ENCODE measurements at places on chromosomes 11 and 22.

- DNase-seq = no peak
Observed at GRCh38 chr11:67662835-67663531, 11.4 kb downstream of the ALDH3B2 start.

- DNase-seq = no peak
Observed at GRCh38 chr11:74330075-74330858, 18.8 kb upstream of the P4HA3 start.

GRCh38 chr11:64095949-64096348 lies 60.2 kb downstream of the FLRT1 start:
- DNase-seq = no peak

- no peak for DNase-seq
Observed at GRCh38 chr22:31970490-31971444, 26.4 kb downstream of the YWHAH start.

DNA sequence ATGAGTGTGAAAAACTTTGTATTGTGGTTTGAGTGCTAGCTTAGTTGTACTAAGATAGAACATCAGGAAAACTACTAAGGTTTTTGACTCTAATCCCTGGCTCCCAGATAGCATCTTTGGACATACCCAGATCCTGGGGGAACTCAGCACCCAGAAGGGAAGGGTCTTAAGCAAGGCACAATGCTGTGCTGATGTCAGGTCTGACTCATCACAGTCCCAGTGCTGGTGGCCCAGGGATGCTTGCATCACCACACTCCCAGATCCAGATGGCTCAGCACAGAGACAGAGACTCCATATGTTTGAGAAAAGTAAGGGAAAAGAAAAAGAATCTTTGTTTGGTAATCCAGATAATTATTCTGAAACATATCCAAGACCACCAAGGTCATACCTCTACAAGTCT lies 18.3 kb upstream of the OR56A3 start:
- no peak for DNase-seq

All from NCI-H1436 treated with DMSO at 0.1 percent for 48 hours (cell line).